ENCODE measurements at places on chromosomes 3 and 15.

- H3K27ac ChIP-seq: no peak overlapping the region
- H3K4me3 ChIP-seq: no peak overlapping the region
- peaks cover 21% of the 10 kb centered on the region for H3K36me3 ChIP-seq
- no peaks in the 10 kb centered on the region for H3K27me3 ChIP-seq
- DNase-seq: no peak
Measured at GRCh38 chr3:37999836-38000235, 9.2 kb downstream of the VILL start.

- H3K4me1 ChIP-seq: no peaks in the 10 kb centered on the region
- H3K27ac ChIP-seq: no peak overlapping the region
- no peak for DNase-seq
Measured at GRCh38 chr15:26439681-26440080, 333.2 kb downstream of the GABRB3 start.

DNA sequence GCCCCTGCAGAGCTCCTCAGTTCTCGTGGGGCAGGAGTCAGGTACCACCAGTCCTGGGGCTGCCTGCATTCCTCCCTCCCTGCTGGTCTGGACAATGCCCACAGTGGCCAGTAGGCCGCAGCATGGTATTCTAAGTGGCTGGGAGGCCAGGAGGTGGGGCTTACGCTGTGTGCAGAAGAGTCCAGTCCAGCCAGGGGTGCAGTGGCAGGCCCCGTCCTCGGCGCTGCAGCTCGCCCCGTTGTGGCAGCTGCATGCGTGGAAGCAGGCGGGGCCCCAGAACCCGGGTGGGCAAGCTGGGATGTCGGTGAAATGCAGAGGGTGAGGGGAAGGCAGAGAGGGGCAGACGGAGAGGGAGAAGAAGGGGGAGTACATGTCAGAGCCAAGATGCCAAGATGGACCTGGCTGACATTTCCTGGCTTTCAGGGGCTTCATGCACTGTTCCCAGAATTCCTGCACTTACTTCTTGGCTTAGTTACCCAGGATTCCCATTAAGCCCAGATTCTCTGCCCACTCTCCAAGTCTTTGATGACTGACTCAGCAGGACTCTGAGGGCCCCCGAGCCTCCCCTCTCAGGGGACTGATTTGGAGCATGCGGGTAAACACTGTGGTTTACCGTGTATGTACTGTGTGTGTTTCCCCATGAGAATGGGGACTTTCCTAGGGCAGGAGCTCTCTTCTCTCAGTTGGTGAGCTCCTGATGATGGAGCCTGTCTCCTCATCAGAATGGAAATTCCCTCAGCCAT, 47.5 kb downstream of the RAB11A start:
- DNase-seq: peak; percentile 13
- H3K36me3 ChIP-seq: peaks cover 14% of the 10 kb centered on the region
- peaks cover 19% of the 10 kb centered on the region for H3K4me1 ChIP-seq
- H3K27ac ChIP-seq: no peak overlapping the region

GRCh38 chr3:110623571-110623970, 448.0 kb upstream of the NECTIN3 start:
- H3K36me3 ChIP-seq: no peaks in the 10 kb centered on the region
- H3K27me3 ChIP-seq: no peaks in the 10 kb centered on the region
- no peak for DNase-seq
- no peaks in the 10 kb centered on the region for H3K4me1 ChIP-seq

GRCh38 chr3:24678021-24678420, 183.4 kb upstream of the THRB start:
- no peaks in the 10 kb centered on the region for H3K4me1 ChIP-seq
- H3K36me3 ChIP-seq: no peaks in the 10 kb centered on the region
- no peak for DNase-seq
- no peaks in the 10 kb centered on the region for H3K27me3 ChIP-seq
- H3K27ac ChIP-seq: no peak overlapping the region
- H3K4me3 ChIP-seq: no peak overlapping the region

DNA sequence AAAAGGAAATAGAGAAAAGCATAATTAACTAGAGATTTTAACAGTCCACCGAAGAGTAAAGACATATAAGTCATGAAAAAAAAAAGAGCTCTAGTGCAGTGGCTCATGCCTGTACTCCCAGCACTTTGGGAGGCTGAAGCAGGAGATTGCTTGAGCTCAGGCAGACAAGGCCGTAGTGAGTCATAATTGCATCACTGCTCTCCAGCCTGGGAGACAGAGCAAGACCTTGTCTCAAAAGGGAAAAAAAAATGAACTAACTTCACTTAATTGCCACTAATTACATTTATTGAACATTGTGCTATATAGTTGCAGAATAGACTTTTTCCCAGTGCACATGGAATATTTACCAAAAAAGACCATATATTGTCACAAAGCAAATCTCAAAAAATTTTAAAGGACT, 221.8 kb downstream of the CBLB start:
- no peaks in the 10 kb centered on the region for H3K27me3 ChIP-seq
- H3K27ac ChIP-seq: no peak overlapping the region
- DNase-seq: no peak
- no peaks in the 10 kb centered on the region for H3K36me3 ChIP-seq
- no peak overlapping the region for H3K4me3 ChIP-seq

DNA sequence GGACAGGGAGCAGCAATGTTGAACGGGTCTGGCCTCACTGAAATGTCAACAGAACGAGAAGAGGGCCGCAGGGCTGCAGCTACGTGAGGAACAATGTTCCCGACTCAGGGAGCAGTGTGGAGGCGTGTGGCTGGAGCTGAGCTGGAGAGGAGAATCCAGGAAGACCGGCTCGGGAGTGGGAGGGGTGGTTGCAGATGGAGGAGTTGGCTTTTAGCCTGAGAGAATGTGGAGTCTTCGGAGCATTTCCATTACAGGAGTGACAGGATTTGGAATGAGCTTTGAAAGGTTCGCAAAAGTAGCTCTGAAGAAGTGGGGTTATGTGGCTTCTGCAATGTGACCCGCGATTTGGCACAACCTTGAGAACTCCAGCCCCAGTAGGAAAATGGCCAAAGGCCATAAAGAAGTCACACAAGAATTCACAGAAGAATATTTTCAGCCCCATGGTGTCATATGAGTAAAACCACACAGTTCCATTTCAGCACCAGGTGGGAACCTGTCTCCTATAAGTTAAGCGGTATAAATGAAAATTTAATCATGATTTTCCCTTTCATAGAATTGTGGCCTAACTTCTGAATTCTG, 78.8 kb upstream of the NSMCE3 start:
- H3K36me3 ChIP-seq: no peaks in the 10 kb centered on the region
- no peaks in the 10 kb centered on the region for H3K4me1 ChIP-seq
- no peak overlapping the region for H3K4me3 ChIP-seq
- no peak for DNase-seq

GRCh38 chr15:69908590-69909420, 188.9 kb downstream of the TLE3 start:
- no peak overlapping the region for H3K4me3 ChIP-seq
- H3K4me1 ChIP-seq: no peaks in the 10 kb centered on the region
- no peaks in the 10 kb centered on the region for H3K36me3 ChIP-seq
- no peaks in the 10 kb centered on the region for H3K27me3 ChIP-seq
- no peak overlapping the region for H3K27ac ChIP-seq
- DNase-seq: no peak

- H3K4me3 ChIP-seq: no peak overlapping the region
- no peaks in the 10 kb centered on the region for H3K36me3 ChIP-seq
- H3K27me3 ChIP-seq: no peaks in the 10 kb centered on the region
- DNase-seq: no peak
- H3K4me1 ChIP-seq: no peaks in the 10 kb centered on the region
Measured at GRCh38 chr3:111351334-111351733, 190.7 kb upstream of the CD96 start.

DNA sequence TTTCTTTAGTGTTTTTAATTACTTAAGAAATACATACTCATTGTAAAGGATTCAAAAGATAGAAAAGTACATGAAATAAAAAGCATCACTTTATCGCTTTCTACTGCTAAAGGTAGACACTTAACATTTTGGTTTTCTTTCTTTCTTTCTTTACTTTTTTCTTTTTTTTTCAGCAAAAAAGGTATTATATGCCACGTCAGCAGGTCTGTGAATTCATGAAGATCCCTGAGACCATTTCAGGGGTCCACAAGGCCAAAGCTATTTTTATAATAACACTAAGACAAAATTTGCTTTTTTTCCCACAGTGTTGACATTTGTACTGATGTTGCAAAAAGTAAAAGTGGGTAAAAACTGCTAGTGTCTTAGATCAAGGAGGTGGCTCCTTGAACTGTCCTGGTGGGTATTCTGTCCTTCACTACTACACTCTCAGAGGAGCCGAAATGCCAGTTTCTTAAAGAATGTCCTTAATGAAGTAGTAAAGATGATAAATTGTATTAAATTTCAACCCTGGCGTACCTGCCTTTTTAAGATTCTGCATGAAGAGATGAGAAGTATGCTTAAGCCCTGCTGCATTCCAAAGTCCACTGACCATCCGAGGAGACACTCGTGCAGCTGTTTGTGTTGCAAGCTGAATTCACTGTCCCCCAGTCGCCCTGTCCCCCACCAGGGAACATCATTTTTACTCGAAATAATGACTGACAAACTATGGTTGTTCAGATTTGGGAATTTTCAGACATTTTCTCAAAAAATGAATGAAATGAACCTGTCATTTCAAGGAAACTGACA, 106.7 kb upstream of the PIAS1 start:
- H3K27me3 ChIP-seq: no peaks in the 10 kb centered on the region
- no peak overlapping the region for H3K4me3 ChIP-seq
- no peak for DNase-seq
- H3K27ac ChIP-seq: peak overlapping the region; percentile 30
- H3K36me3 ChIP-seq: no peaks in the 10 kb centered on the region
- H3K4me1 ChIP-seq: no peaks in the 10 kb centered on the region

DNA sequence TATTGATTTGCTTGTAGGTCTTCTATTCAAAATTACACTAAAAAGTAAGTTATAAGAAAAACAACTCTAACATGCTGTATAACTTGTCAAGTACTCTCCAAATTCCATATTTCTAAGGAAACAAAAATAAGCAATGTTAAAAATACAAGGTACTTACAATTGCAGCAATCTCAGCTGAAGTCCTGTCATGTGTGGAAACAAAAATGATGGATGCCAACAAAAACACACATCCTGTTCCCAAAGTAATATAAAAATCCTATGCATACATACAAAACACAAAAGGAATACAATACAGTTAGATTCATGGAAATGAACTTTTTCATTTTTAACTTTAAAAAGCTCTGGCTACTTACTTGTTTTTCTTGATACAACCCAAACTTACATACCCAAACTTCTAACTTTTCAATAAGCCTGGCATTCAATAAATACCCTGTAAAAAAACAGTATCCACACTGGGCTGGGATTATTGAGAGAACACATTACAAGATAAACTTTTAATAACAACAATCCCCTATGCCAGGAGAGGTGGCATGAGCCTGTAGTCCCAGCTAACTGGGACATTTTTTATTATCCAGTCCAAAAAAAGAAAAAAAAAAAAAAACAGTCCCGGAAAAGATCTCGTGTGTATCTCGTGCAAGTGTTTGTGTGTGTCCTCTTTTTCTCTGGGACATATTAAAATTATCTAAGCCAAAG, 14.7 kb downstream of the CMTM6 start:
- H3K27me3 ChIP-seq: no peaks in the 10 kb centered on the region
- DNase-seq: no peak
- H3K4me1 ChIP-seq: peaks cover 36% of the 10 kb centered on the region
- H3K4me3 ChIP-seq: no peak overlapping the region

GRCh38 chr3:190120269-190121060, at the start of gene P3H2:
P3H2 (minus strand) TSS chr3:190120897; CDS start chr3:190120731, 166 bp downstream.
- H3K4me3 ChIP-seq: peak within 1 kb of the TSS; percentile 62
- H3K4me1 ChIP-seq: no peaks in the 10 kb centered on the region
- H3K36me3 ChIP-seq: no peaks in the 10 kb centered on the region

GRCh38 chr3:25456723-25457670, 28.9 kb downstream of the RARB start:
- H3K27ac ChIP-seq: peak overlapping the region; percentile 87
- no peaks in the 10 kb centered on the region for H3K36me3 ChIP-seq
- H3K4me3 ChIP-seq: no peak overlapping the region
- peaks cover 83% of the 10 kb centered on the region for H3K4me1 ChIP-seq

DNA sequence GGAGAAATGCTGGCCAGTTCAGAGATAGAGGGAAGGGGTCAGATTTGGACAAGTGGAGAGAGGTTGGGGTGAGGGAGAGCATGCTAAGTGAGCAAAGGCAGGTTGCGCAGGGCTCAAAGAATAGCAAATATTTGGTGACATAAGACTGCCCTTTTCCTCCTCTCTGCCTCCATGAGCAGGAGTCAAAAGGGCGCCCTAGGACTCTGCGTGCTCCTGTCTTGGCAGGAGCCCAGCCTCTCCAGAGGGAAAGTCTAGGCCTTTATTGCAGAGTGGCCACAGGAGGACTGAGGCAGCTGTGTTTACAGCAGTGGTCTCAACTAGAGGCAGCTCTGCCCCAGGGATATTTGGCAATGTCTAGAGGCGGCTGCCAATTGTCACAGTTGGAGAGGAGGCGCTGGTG, 165.6 kb downstream of the FAM43A start:
- no peaks in the 10 kb centered on the region for H3K4me1 ChIP-seq
- H3K36me3 ChIP-seq: no peaks in the 10 kb centered on the region
- H3K27me3 ChIP-seq: no peaks in the 10 kb centered on the region

- H3K36me3 ChIP-seq: no peaks in the 10 kb centered on the region
- no peaks in the 10 kb centered on the region for H3K27me3 ChIP-seq
- no peak for DNase-seq
- no peak overlapping the region for H3K27ac ChIP-seq
Measured at GRCh38 chr3:121574449-121574848, 6.7 kb downstream of the ARGFX start.

GRCh38 chr3:186976837-186977750, 46.8 kb downstream of the ST6GAL1 start:
- peak; percentile 50 for DNase-seq
- no peaks in the 10 kb centered on the region for H3K27me3 ChIP-seq
- no peaks in the 10 kb centered on the region for H3K36me3 ChIP-seq
- peaks cover 17% of the 10 kb centered on the region for H3K4me1 ChIP-seq

- H3K4me3 ChIP-seq: no peak overlapping the region
- H3K4me1 ChIP-seq: no peaks in the 10 kb centered on the region
- DNase-seq: no peak
- H3K36me3 ChIP-seq: no peaks in the 10 kb centered on the region
- H3K27ac ChIP-seq: no peak overlapping the region
Measured at GRCh38 chr3:138898301-138898700, 48.6 kb downstream of the FOXL2 start.

- H3K4me3 ChIP-seq: no peak overlapping the region
- DNase-seq: no peak
- no peaks in the 10 kb centered on the region for H3K27me3 ChIP-seq
- no peaks in the 10 kb centered on the region for H3K36me3 ChIP-seq
- H3K4me1 ChIP-seq: peaks cover 8% of the 10 kb centered on the region
Measured at GRCh38 chr15:40163657-40164416, 3.0 kb downstream of the BUB1B start.

- no peaks in the 10 kb centered on the region for H3K27me3 ChIP-seq
- no peaks in the 10 kb centered on the region for H3K36me3 ChIP-seq
- no peak overlapping the region for H3K4me3 ChIP-seq
- H3K4me1 ChIP-seq: peaks cover 3% of the 10 kb centered on the region
Measured at GRCh38 chr15:80081390-80081789, 21.9 kb downstream of the ZFAND6 start.

GRCh38 chr15:48060396-48060795, 60.4 kb upstream of the SLC24A5 start:
- no peak overlapping the region for H3K4me3 ChIP-seq
- no peaks in the 10 kb centered on the region for H3K36me3 ChIP-seq
- no peaks in the 10 kb centered on the region for H3K4me1 ChIP-seq
- no peak overlapping the region for H3K27ac ChIP-seq
- DNase-seq: no peak

Measured in tibial nerve (tissue), 4 donors.